ENCODE measurements at places on chromosomes 11 and 22.

DNA sequence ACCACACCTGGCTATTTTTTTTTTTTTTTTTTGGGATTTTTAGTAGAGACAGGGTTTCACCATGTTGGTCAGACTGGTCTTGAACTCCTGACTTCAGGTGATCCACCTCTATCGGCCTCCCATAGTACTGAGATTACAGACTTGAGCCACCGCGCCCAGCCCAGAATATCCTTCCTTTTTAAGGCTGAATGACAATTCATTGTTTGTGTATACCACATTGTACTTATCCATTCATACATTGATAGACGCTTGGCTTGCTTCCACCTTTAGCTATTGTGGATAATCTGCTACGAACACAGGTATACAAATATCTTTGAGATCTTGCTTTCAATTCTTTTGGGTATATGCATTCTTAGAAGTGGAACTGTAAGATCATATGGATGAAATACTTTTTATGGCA lies 10.8 kb upstream of the RASSF10 start:
- DNase-seq = no peak

- no peak for DNase-seq
Observed at GRCh38 chr11:101617735-101618332, 34.0 kb upstream of the TRPC6 start.

GRCh38 chr22:49930596-49931412 lies 12.4 kb downstream of the CRELD2 start:
- no peak for DNase-seq

- no peak for DNase-seq
Observed at GRCh38 chr11:11706028-11706427, 84.2 kb upstream of the GALNT18 start.

DNA sequence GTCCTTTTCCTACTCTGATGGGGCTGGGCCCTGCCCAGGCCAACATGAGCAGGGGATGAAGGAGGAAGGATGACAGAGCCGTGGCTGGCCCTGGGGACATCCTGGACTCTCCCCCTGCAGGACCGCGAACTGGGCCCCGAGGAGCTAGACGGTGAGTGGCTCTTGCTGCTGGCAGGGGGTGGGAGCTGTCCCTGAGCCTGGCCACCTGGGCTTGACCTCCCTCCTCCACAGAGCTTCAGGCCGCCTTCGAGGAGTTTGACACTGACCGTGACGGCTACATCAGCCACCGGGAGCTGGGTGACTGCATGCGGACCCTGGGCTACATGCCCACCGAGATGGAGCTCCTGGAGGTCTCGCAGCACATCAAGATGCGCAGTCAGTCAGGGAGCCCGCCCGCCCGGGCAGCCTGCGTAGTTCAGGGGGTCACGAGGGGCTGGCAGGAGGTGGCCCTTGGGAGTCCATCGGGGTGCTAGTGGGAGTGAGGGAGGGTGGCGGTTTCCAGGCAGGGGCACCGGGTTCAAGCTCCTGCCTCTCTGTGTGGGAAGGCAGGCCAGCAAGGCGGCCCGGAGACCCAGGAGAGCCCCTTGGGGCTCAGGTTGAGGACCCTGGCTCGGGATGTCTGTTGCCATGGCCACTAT lies 1.0 kb downstream of the CABP4 start:
- DNase-seq = no peak

GRCh38 chr11:28153586-28153985 lies 45.4 kb downstream of the METTL15 start:
- DNase-seq = no peak

- DNase-seq = no peak
Observed at GRCh38 chr11:44300844-44301563, 8.9 kb downstream of the ALX4 start.

DNA sequence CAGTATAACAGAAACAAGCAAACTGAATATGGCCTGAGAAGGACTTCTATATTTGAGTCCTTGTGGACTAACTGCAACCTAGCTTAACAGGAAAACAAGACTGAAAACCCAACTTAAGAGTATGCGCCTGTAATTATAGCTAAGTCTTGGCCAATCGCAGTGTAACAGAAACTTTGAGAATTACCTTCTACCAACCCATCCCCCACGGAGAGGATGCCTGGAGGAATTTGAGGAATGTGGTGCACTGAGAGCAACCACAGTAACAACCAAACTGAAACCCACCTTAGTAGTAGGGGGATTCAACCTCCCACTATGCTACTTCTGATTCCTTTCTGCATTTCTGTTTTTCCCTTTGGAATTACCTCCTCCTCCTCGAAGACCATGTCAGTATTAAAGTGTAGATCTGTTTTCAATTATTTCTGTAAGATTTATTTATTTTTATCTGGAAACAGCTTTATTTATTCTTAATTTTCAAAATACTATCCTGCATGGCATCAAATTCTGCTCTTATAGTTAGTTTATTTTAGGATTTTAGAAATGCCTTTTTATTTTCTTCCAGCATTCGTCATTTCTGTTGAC lies 393.6 kb downstream of the KCNA4 start:
- DNase-seq = no peak

DNA sequence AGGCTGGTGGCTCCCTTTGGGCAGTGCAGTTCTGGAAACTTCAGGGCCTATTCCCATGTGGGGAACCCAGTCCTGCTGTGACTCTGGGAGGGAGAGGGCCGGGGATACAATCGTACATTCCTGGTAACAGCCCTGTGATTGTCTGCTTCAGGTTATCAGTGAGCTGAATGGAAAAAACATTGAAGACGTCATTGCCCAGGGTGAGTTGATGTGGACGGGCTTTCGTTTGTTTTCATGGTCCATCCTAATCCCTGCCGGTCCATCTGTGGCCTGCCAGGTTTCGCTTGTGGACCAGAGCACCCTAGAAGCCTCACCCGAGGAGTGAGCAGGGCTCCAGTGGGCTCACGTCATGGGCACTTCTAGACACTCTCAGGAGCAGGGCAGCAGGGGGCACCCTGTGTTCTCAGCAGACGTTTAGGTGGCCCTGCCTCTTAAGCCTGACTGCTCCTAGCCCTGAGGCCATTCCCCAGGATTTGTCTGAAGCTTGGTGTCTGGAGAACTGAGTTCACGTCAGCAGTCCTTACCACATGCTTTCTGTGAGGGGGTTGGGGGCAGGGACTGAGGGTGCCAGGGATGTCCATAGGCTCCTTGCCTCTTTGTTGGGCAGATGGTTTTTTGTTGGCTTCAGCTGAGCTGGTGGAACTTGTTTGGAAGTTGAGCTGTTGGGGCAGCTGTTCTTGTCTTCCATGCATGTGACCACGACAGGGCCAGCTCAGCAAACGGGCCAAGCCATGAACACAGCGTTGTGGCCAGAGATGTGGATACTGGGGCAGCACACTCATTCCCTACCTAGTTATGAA lies 1.9 kb downstream of the RPLP2 start:
- no peak for DNase-seq

DNA sequence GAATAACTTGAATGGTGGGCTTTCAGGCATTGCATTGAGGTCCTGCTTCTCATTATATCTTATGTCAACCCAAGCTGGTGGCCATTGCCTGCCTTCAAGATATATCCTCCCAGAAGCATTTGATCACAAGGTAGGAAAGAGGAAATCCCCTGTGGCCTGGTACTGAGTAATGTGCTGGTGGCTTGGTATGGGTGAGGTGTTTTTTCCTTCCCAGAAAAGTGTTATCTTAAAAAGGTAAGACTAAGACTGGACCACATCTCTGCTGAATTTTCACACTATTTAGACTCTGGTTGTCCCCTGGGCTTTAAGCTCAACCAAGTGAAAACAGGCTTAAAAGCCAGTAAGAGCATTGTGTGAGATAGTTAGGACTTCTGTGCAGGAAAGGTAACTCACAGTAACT lies 3.7 kb downstream of the INSC start:
- no peak for DNase-seq

GRCh38 chr22:28348613-28349609 lies 330.7 kb downstream of the TTC28 start:
- DNase-seq = no peak

- DNase-seq = no peak
Observed at GRCh38 chr11:123482218-123482617, 52.1 kb downstream of the GRAMD1B start.

DNA sequence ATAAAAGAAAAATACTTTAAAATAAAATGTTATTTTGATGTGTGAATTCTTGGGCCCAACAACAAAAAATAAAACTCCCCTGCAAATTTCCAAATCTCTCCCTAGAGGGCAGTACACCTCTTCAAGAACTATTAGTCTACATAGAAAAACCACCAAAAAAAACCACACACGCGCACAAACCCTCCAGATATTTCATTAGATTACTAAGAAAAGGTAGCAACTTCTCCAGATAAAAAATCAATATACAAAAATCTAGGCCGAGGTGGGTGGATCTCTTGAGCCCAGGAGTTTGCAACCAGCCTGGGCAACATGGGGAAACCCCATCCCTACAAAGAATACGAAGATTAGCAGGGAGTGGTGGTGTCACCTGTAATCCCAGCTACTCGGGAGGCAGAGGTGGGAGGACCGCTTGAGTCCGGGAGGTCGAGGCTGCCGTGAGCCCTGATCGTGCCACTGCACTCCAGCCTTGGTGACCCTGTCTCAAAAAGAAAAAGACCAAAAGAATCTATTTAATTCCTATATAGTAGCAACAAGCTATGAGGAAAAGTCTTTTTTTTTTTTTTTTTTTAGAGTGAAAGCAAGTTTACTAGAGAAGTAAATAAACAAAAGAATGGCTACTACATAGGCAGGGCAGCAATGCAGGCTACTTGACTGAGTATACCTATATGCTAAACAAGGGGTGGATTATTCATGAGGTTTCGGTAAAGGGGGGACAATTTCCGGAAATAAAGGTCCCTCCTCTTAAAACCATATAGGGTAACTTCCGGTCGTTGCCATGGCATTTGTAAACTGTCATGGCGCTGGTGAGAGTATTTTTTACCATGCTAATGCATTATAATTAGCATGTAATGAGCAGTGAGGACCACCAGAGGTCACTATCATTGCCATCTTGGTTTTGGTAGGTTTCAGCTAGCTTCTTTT lies 13.1 kb downstream of the B3GNT6 start:
- DNase-seq = peak; percentile 42

DNA sequence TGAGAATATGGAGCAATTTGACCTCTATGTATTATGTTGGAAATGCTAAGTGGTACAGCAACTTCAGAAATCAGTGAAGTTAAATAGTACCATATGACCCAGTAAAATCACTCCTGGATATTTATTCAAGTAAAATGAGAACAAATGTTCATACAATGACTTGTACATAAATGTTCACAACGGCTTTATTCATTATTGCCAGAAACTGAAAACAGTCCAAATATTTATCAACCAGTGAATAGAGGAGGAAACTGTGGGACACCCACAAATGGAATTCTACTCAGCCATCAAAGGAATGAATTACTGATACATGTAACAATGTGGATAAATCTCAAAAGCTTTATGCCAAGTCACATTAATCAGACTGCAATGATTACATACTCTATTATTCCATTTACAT lies 416.3 kb downstream of the AASDHPPT start:
- DNase-seq = no peak

DNA sequence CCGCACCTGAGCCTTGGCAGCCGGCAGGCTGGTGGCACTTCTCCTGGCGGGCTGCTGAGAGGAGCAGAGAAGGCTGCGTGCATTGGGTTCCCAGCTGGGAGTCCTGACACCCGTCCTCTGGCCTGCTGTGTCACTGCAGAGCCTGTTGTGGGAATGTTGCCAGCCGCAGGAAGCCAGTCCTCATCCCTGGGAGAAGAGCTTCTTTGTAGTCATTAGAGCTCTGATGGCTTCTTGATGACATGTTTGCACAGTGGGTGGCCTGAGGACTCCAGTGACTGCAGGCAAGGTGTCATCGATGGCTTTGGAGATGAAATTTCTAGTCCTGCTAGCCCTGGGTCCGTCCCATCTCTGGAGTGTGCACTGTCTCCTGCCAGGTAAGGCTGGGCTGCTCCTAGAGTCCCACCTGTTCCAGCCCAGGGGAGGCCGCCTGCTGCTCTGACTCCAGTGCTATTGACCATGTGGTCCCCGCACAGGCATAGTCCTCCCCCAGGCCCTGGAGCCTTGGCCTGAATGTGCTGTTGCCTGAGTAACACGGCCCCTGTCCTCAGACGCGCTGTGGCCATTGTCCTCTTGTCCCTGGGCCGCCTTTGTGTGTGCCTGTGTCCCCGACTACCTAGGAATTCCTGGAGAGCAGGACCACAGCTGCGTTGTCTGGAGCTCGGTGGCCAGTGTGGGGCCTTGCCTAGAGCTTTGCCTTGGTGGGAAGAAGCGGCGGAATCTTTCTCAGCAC lies 129.2 kb downstream of the CACNA1I start:
- DNase-seq = no peak

- no peak for DNase-seq
Observed at GRCh38 chr22:47233316-47234243, 471.1 kb downstream of the TBC1D22A start.

DNA sequence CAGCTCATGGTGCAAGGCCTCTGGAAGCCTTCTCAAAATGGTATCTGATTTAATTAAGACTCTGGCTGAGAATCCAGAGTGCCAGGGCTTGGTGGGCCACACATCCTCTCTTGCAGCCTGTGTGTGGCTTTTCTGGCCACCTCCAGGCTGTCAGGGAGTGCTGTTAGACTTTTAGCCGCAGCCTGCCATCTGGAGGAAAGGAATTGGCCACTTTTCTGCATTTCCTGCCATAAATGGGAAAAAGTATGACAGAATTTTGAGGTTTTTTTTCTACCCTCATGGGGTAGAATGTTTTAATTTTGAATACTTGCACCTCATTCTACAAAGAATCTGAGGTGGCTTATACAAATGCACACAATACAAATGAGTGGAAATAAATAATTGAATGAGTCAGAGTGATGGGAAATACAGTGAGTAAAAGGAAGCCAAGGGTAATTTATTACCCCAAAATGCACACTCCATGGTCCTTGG lies 218.4 kb downstream of the ADAMTS15 start:
- DNase-seq = no peak

- no peak for DNase-seq
Observed at GRCh38 chr11:73053964-73054363, 88.2 kb downstream of the FCHSD2 start.

GRCh38 chr22:39170825-39171622 lies 18.5 kb upstream of the CBX7 start:
- DNase-seq = peak; percentile 76

GRCh38 chr11:125663910-125664309 lies 16.7 kb downstream of the ACRV1 start:
- DNase-seq = no peak

GRCh38 chr11:89184021-89184420 lies 6.3 kb downstream of the TYR start:
- DNase-seq = no peak

DNA sequence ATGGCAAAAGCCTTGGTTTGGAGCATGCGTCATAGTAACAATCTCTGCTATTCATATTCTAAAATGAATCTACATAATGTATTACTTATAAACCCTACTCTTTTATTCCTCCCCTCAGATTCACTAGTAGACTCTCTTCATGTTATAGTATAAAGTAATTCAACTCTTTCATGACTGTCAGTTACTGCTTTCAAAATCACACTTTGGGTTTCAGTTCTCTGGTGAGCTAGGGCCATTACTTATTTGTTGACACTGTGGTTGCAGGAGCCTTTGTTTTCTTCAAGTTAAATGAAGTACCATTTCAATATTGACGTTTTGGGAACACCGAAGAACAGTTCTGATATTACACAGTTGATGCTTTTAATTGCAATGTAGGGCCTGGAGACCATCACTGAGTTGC lies 378.4 kb downstream of the DDX10 start:
- no peak for DNase-seq
